ENCODE measurements at places on chromosomes 16 and 17.

- DNase-seq, result no peak
Measured at GRCh38 chr16:48507391-48507790, 102.6 kb downstream of the N4BP1 start.

DNA sequence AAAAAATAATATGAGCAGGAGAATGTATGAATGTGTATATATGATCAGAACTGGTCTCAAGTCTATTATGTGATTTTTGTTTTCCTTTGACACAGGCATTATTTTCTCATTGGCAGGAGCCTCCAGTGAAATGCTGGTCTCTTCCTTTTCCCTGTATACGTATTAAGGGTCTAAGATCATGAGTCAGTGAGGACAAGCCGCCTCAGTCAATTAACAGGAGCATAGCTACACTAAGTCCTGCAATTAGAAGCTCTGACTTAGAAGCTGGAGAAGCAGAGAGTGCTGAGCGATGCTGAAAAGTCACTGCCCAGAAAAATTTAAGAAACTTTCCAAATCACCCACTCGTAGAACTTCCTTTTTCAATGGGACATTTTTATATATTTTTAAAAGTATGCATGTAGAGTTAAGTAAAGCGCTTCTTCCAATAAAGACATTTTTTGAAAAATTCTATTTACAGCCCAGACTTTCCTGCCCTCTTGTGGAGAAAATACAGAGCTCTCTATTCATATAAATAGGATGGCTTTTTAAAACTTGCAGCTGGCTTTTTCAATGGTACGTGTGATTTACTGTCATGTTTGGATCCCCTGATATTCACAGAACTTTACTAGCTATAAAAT is 70.2 kb upstream of the PSMD7 start:
- no peak for DNase-seq

GRCh38 chr16:9340526-9341256 is 249.2 kb downstream of the HAPSTR1 start:
- DNase-seq, result no peak

- DNase-seq, result no peak
Measured at GRCh38 chr17:82416264-82416663, 1.9 kb upstream of the HEXD start.

GRCh38 chr17:65688307-65688706 is 126.9 kb upstream of the AXIN2 start:
- DNase-seq, result no peak

- DNase-seq, result peak; percentile 44
Measured at GRCh38 chr16:84088695-84089395, 27.9 kb downstream of the MBTPS1 start.

Measured in osteocyte (in vitro differentiated cells).